ENCODE measurements at places on chromosomes 13 and 19.

DNA sequence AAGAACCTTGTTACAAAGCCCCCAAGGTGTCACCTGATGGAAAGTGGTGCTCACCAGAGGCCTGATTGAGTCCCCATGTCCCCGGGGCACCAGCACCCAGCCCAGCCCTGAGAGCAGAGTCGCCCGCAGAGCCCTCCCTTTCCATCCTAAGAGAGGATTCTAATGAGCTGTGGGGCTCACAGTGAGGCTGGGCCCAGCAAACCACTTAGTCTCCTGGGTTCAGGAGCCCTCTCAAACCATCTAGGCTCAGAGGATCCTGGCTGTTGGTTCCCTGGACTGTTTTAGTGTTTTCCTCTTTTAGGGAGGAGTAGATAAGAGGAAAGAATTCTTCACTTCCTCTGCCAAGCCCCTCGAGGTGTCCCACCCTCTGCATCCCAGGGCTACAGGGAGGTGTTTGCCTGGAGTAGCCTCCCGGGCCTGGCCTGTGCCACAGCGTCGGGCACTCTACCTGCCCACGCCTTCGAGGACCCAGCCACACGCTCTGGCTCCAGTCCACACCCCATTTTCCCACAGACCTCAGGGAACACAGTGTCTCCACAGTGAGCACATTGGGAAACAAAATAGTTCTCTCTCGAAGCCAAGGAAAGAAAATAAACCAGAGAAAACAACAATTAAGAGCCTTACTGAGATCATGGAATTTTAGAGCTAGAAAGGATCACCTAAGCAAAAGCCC is 34.4 kb downstream of the DHRS12 start:
- H3K4me1 ChIP-seq = peaks cover 8% of the 10 kb centered on the region
- H3K4me3 ChIP-seq = no peak overlapping the region
- H3K27ac ChIP-seq = no peak overlapping the region
- DNase-seq = no peak

DNA sequence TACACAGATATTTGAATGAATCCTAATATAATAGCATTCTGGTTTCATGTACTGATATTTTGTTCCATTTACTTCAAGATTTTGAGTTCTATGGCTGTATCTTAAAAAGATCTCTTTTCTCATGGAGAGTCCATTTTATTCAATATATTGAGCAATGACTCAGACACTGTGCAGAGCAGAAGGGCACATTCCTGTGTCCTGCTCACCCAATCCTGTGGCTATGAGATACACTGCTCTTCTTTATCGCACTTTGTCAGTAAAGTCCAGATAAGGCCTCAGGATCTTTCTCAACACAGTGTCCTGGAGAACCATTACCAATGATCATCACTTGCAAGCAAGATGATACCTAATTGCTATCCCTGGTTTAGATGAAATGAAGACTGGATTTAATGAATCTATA is 155.0 kb downstream of the CYSLTR2 start:
- no peaks in the 10 kb centered on the region for H3K36me3 ChIP-seq
- H3K27me3 ChIP-seq = peaks cover 23% of the 10 kb centered on the region
- DNase-seq = no peak
- H3K4me1 ChIP-seq = peaks cover 15% of the 10 kb centered on the region

GRCh38 chr19:45771311-45771933 is 2.4 kb upstream of the SIX5 start:
- H3K4me3 ChIP-seq = peak overlapping the region; percentile 86
- no peak for DNase-seq
- H3K4me1 ChIP-seq = peaks cover 23% of the 10 kb centered on the region
- H3K36me3 ChIP-seq = peaks cover 31% of the 10 kb centered on the region
- no peaks in the 10 kb centered on the region for H3K27me3 ChIP-seq

- H3K4me3 ChIP-seq = no peak overlapping the region
- no peaks in the 10 kb centered on the region for H3K36me3 ChIP-seq
- H3K4me1 ChIP-seq = no peaks in the 10 kb centered on the region
These were observed 819.9 kb downstream of the OLFM4 start for GRCh38 chr13:53848366-53848961.

DNA sequence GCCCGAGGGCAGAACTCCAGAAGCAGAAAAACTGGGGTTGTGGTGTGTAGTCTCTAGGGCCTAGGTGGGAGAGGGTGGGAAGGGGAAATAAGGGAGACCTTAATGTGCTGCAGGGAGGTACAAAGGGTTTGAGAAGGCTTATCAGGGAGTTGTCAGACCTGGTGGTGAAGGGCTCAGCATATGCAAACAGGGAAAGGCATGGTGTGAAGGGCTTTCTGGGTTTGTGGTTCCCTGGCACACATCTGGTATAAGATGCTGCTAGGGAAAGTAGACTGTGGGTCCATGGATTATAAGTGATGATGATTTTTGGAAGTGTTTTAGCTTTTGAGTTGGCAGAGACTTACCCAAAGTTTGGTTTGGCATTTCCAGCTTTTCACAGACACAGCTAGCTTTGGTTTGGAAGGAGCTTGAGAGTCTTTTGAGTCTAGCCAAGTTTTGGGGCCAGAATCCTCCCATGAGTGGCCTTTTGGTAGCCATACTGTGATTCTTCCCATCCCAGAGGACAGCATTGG is 2.2 kb downstream of the TRIM28 start:
- peaks cover 32% of the 10 kb centered on the region for H3K4me1 ChIP-seq
- no peak for DNase-seq
- peak overlapping the region; percentile 81 for H3K27ac ChIP-seq
- peaks cover 50% of the 10 kb centered on the region for H3K36me3 ChIP-seq

Data from central memory CD8-positive, alpha-beta T cell (primary cell).